AG20443 (cell line): ENCODE measurements at places on chromosomes 12 and 14.

- no peak for DNase-seq
Observed at GRCh38 chr14:52080158-52080800, 11.4 kb upstream of the NID2 start.

GRCh38 chr12:10366875-10367274, 23.0 kb downstream of the KLRK1 start:
- DNase-seq: no peak

DNA sequence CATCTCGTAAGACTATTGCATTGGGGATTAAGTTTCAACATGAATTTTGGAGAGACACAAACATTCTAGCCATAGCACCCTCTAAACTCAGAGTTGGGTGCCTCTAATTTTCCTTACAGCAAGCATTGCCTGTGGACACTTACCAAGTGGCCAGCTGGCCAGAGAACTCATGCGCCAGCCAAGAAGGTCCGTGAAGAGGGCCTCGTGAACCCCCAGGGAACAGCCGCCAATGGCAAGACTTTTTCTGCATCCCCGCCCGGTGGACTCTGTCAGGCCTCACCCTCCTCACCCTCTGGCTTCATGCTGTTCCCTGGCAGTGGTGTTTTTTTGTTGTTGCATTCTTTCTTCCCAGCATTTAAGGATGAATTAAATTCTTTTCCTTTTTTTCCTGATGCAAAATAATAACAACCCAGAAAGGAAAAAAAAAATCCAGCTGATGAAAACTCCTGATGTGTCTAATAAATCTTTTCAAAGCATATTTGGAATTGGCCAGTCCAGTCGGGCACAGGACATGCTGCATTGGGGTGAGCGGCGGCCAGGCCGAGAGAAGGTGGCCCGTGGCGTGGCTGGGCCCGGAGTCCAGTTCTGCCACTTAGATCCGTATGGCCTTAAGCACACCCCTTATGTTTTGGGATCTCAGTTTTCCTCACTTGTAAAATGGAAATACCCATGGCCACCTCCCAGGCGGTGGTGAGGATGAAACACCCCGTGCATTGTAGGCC, 191.9 kb upstream of the DIO3 start:
- no peak for DNase-seq

DNA sequence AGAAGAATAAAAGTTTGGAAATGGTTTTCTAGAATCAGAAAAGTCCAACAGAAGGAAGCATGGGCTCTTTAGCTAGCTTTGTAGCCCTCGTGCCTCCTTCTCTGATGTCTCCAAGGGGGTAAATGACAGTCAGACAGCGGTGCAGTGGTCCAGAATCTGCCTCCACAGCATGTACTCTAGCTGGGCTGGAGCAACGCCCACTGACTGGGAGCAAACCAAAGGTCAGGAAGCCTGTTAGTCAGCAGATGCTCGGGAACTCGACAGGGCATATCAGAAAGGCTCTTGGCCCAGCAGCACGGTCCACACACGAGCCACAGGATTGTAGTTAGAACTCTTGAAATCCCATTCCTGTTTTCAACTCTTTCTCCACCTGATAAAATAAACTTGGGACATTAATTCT, 164.3 kb downstream of the GRIN2B start:
- DNase-seq: no peak

GRCh38 chr12:104855599-104855998, 102.5 kb downstream of the SLC41A2 start:
- no peak for DNase-seq

GRCh38 chr14:47596860-47597259, 78.5 kb downstream of the MDGA2 start:
- DNase-seq: no peak
